ENCODE measurements at places on chromosomes 3 and 15. TPM values are rescaled to one million over a fixed set of nuclear protein-coding genes. Genes with fewer than 3 reads are reported as not detected.

GRCh38 chr15:63448266-63448665, 56.1 kb upstream of the USP3 start:
- DNase-seq: no peak

DNA sequence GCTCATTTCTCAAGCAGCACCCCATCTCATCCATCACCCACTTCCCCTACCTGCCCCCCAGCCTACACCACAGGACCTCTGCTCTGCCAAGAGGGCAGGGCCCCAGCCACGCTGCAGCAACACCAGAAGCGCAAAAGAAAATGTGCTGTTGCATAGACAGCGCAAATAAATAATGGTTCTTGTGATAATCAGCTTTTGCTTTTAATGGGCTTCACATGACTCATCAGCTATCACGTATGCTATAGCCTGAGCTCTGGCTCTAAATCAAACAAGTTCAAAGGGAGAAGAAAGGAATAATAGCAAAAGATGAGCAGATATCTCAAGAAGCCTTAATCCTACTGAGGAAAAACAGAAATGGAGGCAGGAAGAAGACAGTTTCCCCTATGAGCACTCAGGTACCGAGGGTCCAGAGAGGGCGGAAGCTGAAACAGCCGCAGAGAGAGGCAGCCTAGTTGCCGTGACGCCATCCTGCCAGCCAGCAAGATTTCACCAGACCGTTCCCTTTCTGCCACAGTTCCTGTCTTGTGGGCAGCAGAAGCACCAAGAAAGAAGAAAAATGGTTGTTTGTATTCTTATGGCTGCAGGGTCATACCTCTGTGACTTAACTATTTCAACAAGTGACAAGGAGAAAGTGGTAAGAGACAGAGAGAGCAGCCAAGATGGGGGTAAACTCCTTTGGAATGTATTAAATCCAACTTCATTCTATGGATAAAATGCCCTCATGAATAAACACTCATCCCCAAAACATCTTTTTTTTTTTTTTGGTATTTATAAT, 22.0 kb downstream of the RAB27A start:
- peak; percentile 75 for DNase-seq

PLOD2 gene
- polyA plus RNA-seq: 91.8 TPM

DNA sequence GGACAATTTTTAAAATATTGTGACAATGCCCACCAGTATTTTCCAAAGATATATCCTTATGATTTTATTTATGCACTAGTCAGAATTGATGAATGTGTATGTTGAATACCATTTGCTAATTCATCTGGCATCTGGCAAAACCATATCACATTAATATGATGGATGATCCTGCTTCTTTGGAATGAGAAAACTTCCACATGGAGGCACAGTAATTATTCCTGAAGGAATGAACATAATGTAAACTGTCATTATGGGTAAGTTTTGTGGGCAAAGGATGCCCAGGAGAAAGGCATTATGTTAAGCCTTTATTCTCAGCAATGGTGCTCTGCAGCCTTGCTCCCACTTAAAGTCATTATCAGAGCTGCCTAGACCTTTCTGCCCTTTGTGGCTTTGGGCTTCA, 113.0 kb upstream of the MME start:
- no peak for DNase-seq

DNA sequence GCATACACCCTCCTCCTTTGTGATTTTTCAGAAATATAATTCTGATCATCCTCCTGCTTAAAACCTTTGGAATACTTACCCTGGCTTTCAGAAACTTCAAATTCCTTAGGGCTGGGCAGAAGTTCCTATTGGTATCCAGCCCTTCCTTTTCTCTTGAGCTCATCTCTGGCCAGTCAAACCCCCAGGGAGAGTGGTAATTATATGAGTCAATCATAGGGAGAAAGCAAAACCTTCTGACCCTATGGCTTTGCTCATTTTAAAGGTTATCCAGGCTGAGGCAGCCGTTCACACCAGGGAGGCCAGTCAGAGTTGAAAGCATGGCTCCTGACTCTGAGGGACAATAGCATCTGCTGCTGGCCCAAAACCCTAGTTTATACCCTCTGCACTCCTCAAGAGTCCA, 23.9 kb upstream of the CTNNB1 start:
- no peak for DNase-seq

Measured in fibroblast of lung (primary cell).